ENCODE measurements at places on chromosomes 5 and 9.
A peak's percentile ranks its signal among the peaks of the same experiment; 100 is the strongest.

- no peak for DNase-seq
These were observed 647 bp upstream of the ADAMTSL2 start for GRCh38 chr9:133533857-133534256.

DNA sequence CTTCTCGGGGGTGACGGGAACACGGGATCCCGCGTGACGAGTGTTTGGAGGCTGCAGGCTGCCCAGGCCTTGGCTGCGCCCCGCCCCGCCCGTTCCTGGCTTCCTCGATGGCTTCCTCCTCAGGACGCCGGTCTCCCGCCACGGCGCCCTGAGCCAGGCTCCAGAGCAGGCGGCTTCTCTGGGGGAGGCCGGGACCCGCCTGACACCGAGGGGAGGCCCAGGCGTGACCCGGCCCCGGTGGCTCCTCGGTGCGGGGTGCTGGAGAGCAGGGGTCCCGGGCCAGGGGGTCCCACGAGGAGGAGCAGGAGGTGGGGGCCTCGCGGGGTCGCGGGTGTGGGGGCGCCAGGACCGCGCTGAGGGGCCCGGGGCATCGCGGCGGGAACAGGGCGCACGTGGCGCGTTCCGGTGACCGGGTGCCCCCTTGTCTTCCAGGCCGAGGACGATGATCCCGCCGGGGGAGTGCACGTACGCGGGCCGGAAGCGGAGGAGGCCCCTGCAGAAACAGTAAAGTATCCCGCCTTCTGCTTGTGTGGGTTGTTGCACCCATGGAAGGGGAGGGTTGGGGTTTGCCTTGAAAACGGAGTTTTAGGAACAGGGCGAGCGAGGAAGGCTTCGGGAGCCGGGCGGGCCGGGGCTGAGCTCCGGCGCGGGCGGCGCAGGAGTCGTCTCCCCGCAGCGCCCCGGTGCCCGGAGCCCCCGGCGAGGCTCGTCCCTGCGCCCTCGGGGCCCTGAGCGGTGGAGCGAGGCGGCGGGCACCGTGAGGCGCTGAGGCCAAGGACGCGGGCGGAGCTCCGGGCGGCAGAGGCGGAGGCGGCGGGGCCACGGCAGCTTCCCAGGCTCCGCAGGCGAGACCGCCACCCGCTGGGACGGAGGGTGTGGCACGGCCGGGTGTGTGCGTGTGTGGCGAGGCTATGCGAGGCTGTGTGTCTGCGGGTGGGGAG is 22.2 kb downstream of the AHRR start:
- peak; percentile 24 for DNase-seq

- DNase-seq, result no peak
These were observed 50.9 kb upstream of the PTPDC1 start for GRCh38 chr9:94033383-94033782.

DNA sequence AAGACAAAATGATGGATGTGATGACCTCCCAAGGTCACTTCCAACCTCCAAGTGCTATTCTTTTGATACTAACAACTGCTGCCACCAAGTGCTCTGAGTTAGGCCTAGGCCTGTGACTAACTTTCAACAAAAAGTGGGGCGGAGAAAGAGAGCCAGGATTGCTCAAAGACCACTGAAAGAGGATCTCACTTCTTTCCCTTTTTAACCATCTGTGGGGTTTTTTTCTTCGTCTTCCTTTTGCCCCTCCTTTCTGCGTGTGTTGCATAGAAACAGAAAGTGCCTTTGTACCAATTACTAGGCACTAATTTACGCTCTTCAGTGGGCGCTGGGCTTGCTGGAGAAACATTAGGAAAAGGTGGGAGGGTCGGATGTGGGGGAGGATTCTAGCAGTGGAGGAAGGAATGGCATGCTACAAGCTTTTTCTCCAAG is 8.0 kb downstream of the KLF9 start:
- no peak for DNase-seq

GRCh38 chr5:180291234-180291940 is 496 bp downstream of the MAPK9 start:
- DNase-seq, result peak; percentile 19

DNA sequence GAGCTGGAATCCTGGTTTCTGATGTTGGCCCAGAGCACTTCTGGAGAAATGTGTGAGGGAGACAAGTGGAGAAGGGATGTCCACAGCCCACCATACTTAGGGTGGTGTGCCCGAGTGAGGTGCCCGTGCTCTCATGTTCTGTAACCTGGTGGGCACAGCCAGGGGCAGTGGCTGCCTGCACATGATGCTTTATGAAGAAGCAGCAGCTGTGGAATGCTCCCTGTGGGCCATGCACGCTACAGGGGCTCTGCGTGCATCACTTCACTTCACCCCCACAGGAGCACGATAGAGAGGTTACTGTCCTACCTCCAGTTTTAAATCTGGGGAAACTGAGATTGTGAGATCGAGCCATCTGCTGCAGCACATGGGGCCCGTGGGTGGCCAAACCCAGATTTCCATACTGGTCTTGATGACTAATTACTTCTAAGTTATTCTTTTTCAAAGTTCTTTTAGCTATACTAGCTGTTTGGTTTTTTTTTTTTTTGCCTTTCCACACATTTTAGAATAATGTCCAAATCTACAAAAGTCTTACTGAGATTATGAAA is 441.6 kb downstream of the GADD45G start:
- DNase-seq, result no peak

DNA sequence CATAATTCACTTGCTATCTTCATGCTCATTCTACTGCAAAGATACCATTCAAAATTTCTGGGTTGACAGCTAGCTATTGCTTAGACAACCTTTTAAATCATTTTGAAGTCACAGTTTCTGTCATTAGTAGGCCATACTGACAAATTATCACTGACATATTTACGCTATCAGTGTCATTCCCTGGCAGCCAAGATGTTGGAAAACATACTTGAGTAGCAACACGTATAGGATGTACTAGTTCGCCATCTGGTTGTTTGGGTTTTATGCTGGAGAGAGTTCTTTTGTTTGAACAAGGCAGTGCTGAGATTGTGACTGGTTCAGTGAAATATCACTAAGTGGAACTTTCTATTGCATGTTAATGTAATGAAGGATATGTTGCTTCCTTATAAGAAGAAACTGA is 621.9 kb downstream of the DTWD2 start:
- no peak for DNase-seq

DNA sequence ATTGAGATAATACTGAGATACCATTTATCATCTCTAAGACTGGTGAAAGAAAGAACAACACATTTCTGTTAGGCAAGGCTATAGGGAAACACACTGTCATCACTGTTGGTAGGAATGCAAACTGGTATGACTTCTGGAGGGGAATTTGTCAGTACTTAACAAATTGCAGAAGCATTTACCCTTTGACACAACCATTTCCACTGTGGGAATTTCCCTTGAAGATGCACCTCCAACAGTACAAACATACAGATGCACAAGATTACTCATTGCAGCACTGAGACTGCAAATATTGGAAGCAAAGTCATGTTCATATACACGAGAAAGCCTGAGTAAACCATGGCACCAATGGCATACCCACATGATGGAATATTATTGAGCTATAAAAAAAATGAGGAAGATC is 17.6 kb downstream of the GM2A start:
- no peak for DNase-seq

DNA sequence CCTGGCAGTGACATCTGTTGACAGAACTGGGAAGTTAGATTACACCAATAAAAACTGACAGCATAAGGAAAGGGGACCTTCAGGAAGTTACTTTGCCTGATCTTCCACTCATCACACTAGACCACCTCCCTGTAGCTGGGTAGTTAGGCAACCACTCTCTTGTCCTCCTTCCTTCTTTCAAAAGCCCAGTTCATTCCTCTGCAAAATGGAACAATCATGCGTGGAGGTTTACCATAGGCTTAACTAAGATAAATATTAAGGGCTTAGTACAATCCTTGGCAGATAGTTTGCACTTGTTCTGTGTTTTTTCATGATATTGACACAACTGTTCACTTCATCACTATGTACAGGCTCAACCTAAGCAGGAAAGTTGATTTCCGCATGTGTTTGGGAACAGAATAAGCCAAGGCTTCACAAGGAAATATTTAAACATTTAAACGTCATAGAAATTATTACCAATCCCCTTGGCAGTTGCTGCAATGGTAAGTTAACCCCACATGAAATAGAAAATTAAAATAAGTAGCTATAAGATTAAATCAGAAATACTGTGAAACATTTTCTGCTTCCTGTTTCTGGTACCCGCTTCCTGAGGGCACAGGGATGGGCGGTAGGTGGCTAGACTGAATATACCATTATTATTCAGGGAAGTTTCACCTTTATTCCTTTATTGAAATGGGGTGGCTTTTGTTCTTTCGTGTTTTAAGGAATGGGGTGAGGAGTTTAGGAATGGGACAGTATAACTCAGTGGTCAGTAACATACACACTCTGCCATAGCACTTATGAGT is 9.9 kb upstream of the PTGER4 start:
- no peak for DNase-seq

DNA sequence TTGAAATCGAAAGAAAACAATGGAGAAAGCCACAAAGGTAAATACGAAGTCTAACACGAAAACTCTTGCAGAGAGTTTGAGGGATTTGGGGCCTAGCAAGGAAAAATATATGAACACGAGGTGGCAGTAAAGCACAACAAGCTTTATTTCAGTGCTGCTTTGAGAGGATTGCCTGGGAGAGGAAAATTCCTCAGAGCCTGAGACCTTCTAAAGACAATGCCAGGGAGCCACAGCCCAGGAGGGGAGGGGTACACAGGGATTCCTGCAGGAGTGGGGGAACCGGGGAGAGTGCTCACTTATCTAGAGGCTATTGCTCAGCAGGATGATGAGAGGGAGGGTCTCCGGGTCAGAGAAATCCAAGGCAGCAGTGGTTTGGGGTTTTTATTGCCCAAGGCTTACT is 134.9 kb upstream of the ADCY2 start:
- no peak for DNase-seq

DNA sequence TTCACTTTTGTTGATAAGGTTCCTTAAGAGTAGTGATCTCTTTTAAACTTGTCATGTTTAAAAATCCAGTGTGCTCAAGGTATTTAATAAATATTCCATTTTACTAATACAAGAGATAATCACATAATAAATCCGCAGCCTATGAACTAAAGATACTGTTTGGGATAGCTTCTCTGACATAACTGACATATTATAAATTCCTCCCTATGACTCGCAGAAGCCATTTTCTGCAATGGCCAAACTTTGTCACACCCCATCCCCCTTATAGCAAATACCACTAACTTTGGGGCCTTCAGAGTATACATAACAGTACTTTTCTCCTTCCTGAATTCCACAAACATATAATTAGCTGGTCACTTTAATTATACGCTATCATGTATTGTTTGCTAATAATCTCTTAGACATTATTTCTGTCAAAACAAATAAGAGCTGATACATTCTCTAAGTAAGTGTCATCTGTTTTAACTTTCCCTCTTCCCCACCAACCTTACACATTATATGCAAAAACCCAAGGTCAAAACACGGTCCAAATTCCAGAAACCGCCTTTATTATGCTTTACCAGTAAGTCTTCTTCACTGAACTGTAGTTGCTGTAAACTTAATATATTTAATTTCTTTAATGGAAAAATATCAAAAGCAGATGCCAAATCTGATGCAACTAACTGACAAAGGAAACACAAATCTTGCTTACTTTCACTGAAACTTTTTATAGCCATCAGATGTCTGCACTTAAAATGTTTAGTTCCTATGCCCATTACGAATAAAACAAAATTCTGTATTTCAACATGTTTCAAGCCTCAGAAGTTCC is 971 bp downstream of the TMEM267 start:
- no peak for DNase-seq

- DNase-seq, result no peak
These were observed 99.2 kb downstream of the CRB2 start for GRCh38 chr9:123455187-123455586.

- DNase-seq, result no peak
These were observed 13.6 kb upstream of the MTMR12 start for GRCh38 chr5:32326216-32326772.

- DNase-seq, result no peak
These were observed 213.4 kb downstream of the HSPA4 start for GRCh38 chr5:133265257-133265656.

DNA sequence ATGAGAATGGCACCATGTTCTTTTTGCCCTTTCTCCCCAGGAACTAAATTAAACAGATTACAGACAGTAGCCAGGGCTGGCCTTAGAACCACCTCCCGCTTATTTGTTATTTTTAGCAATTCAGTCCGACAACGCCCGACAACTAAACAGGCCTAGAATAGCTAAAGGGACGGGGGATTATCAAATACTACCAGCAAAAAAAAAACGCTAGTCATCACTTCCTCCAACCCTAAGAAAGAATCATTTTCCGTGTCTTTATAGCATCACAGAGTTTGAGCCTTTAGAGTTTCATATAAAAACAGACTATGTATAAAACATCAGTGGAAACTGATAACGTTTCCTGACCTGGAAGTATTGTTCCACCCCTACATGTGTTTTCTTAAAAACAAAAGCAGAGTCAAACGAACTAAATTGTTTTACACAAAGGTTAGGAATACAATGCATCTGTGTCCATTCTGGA is 35.3 kb downstream of the PFDN1 start:
- no peak for DNase-seq

- DNase-seq, result no peak
These were observed 161.8 kb upstream of the VLDLR start for GRCh38 chr9:2459756-2460155.

GRCh38 chr5:125868036-125868435 is 555.2 kb upstream of the GRAMD2B start:
- no peak for DNase-seq

- DNase-seq, result no peak
These were observed 190.6 kb downstream of the DAB2IP start for GRCh38 chr9:121841771-121842611.

GRCh38 chr9:29750062-29750461 is 2176.8 kb upstream of the C9orf72 start:
- DNase-seq, result no peak

GRCh38 chr9:81716409-81716808 is 27.1 kb upstream of the TLE1 start:
- DNase-seq, result no peak

- DNase-seq, result no peak
These were observed 248.2 kb downstream of the EFNA5 start for GRCh38 chr5:107422494-107422893.

GRCh38 chr5:166952048-166952447 is 1339.4 kb upstream of the WWC1 start:
- no peak for DNase-seq

DNA sequence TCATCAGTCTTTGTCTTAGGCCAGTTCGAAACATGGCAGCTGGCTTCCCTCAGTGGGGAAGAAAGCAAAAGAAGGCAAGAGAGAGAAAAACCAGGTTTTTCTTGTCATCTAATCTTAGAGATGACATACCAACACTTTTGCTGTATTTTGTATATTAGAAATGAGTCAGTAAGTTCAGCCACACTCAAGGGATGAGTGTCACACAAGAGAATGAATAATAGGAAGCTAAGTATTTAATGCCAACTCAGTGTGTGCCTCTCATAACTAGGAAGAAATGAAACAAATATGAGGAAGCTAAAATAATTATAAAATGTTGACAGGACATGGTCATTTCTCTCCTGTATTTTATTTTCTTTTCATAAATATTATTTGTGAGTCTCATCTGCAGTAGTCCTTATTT is 65.3 kb downstream of the CDH12 start:
- DNase-seq, result no peak

GRCh38 chr5:109610581-109610980 is 79.1 kb upstream of the MAN2A1 start:
- no peak for DNase-seq

All from activated CD8-positive, alpha-beta memory T cell treated with anti-CD3 and anti-CD28 coated beads for 1 hour (primary cell).